ENCODE measurements at places on chromosomes 1 and 21.

DNA sequence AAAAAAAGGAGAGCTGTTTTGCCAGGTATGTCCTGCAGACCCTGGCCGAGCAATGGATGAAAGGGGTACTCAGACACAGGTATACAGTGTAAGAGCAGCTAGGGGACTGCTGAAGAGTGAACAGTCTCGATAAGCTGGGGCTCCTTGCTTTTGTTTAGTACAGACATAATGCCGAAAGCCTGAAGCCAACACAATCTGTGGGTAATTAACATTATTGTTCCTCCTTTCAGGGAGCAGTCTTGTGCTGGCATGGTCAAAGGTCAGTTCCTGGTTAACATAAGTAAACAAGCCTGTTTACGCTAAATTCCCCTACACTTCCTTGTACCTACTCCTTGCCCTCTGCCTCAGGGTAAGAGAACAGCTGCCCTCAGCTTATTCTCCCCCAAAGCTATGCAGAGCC, 272.3 kb upstream of the ST6GALNAC5 start:
- DNase-seq: no peak

- no peak for DNase-seq
Measured at GRCh38 chr1:218679988-218680748, 335.0 kb downstream of the TGFB2 start.

GRCh38 chr1:76314730-76315129, 240.2 kb downstream of the ST6GALNAC3 start:
- no peak for DNase-seq

- DNase-seq: no peak
Measured at GRCh38 chr1:211588711-211589110, 9.8 kb upstream of the SLC30A1 start.

GRCh38 chr1:224998185-224998584, 68.7 kb downstream of the DNAH14 start:
- DNase-seq: no peak

GRCh38 chr1:72178266-72178665, 104.1 kb downstream of the NEGR1 start:
- DNase-seq: no peak

Data from AG04449 (cell line).